Inflammatory macrophage (primary cell): ENCODE measurements at places on chromosomes 2 and 18.

DNA sequence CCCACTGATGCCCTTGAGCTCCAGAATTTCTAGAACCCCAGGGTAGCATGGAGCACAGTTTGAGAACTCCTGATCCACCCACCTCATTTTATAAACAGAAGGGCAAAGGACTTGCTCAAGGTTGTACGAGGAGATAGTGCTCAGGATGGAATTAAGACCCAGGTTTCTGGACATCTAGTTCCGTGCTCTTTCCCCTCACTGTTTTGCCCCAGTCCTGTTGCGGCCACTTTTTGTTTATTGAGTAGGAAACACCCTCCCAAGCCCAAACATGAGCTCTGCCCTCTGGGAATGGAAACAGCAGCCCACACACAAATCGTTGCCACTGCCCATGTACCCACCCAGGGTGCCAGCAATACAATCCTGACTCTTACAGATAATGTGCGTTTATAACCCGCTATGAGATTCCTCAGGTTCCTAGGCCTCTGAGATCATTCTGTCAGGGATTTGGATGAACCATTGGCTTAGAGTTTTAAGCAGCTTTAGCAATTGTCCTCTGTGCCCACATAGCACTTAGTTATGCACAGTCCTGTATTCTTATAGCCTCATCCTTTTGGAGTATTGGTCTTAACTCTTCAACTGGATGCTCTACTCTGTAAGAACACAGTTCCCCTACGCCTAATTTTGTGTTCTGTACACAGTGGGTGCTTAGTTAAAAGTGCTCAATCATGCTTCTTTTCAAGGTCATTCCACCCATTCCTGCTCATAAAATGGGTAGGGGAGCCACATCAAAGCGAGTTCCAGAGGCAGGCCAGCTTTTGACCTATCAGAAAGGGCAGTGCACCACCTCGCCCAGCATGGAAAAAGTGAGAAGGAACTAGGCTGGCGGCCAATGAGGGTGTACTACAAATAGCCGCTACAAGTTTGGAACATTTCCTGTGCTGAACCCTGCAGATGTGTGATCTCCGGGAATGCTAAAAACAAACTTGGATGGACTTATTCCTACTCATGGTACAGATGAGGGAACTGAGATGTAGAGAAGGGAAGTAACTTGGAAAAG lies 60.3 kb upstream of the IGFBP2 start:
- DNase-seq, result no peak

DNA sequence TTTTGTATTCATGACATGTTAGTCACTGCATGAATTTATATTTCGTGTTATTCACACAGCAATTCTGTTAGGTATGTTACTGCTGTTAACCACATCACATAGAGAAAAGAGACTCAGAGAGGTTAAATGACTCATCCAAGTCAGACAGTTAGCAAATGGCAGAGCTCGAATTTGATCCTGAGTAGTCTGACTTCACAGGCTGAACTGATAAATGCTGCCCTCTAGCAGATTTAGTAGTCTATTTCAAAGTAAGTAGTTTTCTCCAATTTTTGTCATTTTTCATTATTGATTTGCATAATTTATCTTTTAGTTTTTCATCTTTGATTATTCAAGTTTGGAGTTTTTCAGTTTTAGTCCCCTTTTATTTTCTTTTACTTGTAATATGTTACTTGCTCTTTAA lies 58.3 kb downstream of the WDR7 start:
- DNase-seq, result peak; percentile 50

DNA sequence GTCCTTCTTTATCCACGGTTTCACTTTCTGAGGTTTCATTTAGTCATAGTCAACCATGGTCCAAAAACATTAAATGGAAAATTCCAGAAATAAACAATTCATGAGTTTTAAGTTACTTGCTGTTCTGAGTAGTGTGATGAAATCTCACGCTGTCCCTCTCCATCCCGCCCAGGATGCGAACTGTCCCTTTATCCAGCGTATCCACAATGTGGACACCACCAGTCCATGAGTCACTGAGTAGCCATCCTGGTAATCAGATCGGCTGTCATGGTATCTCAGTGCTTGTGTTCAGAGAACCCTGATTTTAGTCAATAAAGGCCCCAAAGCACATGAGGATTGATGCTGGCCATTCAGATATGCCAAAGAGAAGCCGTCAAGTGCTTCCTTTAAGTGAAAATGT lies 3.7 kb downstream of the SP140L start:
- no peak for DNase-seq

DNA sequence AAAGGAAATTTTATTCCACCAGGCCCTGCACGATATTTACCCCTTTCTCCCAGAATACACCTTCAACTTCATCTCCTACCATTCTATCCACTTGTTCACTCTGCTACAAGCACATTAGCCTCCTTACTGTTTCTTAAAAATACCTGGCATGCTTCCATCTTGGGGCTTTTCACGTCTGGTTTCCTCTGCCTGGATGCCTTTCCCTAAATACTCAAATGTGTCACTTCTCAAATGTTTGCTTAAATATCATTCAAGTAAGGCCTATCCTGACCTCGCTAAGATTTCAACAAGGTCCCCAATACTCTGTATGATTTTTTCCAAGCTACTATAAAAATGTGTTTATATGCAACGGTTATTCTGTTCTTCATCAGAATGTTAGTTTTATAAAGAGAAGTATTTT lies 433.0 kb upstream of the CHAC2 start:
- no peak for DNase-seq

DNA sequence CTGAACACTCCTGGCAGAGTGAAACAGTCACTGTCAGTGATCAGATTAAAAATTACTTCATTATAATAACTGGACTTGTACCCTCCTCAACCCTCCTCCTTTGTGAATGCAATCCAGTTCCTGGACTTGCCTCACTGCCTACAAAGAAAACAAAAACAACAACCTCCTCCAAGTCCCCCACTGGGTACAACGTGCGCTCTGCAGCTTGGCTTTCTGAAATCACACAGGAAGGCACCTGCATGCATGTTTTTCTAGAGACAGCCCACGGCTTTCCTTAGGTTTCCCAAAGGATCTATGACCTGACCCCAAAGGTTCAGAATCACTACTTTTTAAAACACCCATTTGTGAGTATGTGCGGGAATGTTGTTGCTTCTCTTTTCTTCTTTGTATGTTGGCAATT lies 61.4 kb upstream of the TUBA3E start:
- no peak for DNase-seq

GRCh38 chr2:71513096-71513495 lies 59.7 kb downstream of the DYSF start:
- no peak for DNase-seq

DNA sequence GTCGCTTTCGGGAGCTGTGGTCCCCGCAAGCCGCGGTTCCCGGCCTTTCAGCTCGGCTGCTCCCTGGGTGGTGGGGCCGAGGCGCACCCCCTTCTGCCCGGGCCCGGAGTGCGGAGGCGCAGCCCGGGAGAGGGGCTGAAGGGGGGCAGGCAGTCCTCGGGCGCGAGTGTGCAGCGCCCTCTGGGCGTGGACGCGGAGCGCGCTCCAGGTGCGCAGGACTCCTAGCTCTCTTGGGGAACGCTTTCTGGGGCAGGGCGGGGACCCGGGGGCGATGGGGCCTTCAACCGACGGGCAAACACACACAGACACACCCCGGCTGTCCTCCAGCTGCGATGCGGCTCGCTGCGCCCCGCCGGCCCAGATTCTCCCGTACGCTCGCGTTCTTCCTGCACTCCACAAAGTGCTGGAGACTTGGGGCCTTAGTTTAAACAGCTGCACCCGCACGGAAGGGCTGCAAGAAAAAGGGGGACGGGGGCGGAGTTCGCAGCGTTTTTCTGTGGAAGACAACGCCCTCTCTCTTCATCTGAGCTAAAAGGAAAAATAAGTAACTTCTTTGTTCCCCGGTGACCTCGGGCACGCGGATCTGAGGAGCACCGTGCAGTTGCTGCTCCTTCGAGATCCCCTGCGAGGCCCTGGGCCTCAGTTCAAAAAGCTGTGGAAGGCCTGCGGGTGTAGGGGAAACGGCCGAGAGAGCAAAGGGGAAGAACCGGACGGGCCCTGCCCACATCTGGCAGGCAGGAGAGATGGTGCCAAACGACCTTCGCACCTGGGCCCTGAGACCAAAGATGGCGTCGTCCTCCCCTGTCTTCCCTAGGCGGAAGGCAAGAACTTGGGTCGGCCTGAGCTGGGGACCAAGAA lies 593 bp upstream of the SDC1 start:
- peak; percentile 32 for DNase-seq

GRCh38 chr2:205845446-205845845 lies 163.1 kb downstream of the NRP2 start:
- no peak for DNase-seq

- no peak for DNase-seq
Observed at GRCh38 chr18:50638016-50638883, 78.4 kb downstream of the MAPK4 start.

- no peak for DNase-seq
Observed at GRCh38 chr2:237253046-237253702, 160.8 kb downstream of the COL6A3 start.

DNA sequence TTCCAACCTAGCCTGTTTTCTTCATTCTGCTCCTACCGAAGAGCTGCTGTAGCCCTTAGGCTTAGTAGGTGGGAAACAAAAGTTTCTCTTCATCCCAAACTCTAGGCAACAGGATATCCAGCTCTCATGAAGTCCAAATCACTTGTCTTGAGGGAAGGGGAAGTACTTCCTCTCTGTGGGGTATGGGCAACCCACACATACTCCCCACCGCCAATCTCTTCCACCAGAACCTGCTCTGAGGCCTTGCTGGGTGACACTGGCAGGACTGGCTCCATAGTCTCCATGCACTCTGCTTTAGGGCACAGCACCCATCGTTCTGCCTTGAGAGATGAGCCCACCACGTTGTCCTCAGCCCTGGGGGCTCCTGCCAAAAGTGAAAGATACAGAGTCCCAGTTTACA lies 173.0 kb downstream of the NCK2 start:
- DNase-seq, result peak; percentile 13
